ENCODE measurements at places on chromosomes 4 and X.

- no peak for DNase-seq
Observed at GRCh38 chrX:19085666-19086065, 36.6 kb downstream of the ADGRG2 start.

GRCh38 chr4:88003261-88003660, 4.2 kb upstream of the PKD2 start:
- DNase-seq: no peak

DNA sequence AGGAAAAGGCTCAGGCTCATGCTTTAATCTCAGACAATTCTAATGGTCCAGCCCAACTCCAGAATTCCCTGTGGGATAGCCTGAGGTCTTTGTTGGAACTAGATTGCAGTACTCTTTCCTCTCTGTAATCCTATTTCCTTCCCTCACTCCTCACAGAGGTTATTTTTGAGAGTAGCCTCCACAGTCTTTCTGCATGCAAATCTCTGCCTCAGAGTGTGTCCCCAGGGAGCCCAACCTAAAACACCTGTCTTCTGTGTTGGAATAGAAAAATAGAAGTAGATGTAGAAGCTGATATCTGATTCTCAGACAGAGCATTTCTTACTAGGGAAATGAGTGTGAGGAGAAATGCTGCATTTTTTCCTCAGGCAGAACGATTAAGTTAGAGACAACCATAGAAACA, 915.5 kb upstream of the EPHA5 start:
- DNase-seq: no peak

DNA sequence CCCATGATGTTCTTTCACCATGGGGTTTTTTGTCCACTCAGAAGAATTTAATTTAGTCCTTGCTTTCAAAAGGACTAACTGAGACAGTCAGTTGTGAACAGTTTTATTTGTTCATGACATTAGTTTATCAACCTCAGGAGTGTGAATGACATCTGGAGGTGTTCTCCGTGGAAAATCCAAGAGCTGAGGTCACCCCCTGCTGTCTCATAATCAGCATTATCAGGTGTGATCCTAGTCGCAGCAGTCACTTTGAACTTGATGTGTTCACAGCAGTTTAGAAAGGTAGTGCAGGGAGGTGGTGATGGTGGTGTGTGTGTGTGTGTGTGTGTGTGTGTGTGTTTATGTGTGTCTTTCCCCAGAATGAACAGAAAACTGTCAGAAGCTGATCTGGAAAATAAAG, 1760.8 kb upstream of the PCDH10 start:
- no peak for DNase-seq

DNA sequence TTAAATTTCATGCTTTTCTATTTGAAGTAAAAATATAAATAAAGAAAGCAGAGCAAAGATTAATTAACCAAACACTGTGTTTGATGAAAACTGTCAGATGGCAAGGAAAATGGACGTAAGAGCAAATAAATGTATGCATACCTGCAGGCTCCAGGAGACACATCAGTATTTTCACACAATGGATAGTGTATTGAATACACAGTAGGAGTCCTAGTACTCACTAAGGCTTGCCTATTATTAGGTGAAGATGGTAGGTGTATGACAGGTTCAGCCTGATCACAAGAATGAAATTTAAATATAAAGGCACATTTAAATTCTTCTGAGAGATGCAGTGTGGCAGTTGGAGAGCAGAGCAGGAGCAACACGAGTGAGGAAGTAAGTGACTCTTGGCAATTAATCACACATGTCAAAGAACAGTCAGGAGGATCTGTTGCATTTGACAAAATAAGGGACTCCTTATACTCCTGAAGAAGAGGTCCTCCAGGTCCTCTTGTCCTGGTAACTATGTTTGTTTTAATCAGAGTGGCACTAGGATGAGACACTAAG, 106.0 kb upstream of the NDST4 start:
- DNase-seq: no peak

- DNase-seq: no peak
Observed at GRCh38 chr4:40938337-40938736, 188.6 kb downstream of the NSUN7 start.

- no peak for DNase-seq
Observed at GRCh38 chr4:41832961-41833360, 84.4 kb upstream of the PHOX2B start.

GRCh38 chr4:183094393-183095198, 4.5 kb upstream of the WWC2 start:
- DNase-seq: no peak

Data from fibroblast of mammary gland (primary cell).